ENCODE measurements at places on chromosomes 12 and 14.
A peak's percentile ranks its signal among the peaks of the same experiment; 100 is the strongest.

DNA sequence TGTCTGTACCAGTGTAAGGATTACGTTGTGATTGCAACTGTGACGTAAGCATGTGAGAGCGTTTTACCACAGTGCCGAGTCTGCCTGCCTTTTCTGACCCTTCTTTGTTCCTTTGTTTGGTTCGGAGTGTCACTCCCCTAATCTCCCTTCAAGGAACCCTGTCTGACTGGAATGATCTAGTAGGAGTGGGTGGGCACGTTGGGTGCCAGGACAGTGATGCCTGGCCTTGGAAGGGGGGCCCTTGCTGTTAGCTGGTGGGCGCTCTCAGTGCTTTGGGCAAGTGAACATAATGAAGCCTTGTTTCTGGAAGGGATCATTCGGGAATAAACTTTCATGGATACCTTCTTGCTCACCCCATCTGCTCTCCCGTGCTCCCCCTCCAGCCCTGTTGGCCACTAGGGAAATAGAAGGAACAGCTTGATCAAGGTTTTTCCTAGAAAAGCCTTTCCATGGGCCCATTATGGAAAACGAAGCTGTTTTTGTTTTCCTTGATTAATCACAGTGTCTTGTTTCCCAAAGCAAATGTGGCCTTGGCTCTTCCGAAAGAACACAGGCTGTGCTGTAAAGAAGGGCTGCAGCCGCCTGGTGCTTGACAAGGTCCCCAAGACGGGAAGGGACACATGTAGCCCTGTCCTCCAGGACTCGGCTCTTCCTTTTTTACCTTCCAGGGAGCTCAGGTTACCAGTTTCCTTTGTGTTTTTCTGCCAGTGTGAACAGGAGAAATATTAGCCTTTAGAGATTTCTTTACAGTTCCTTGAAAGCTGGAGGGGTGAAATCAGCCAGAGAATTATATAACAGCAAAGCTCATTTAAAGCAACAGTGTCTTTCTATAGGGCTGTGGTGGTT lies 215.5 kb downstream of the CRADD start:
- DNase-seq = no peak

GRCh38 chr12:58873496-58873895 lies 46.8 kb downstream of the LRIG3 start:
- no peak for DNase-seq

- no peak for DNase-seq
Observed at GRCh38 chr12:103578926-103579325, 8.1 kb upstream of the STAB2 start.

- DNase-seq = no peak
Observed at GRCh38 chr14:59846595-59846994, 24.0 kb downstream of the RTN1 start.

DNA sequence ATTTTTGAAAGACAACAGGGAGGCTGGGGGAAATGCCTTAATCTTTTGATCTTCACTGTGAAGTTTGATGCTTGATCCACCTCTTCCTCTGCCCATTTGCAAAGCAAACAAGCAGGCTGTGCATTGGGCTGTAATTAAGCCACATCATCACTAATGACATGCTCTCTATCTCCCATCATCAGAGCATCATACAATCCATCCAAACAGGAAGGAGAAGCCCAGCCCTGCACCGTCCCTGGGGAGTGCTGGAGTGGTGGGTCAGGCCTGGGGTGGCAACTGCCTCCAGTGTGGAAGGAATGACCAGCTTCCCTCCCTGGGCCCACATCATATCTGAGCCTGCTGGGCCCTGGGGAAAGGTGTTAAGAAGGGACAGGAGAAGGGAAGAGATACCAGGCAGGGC lies 6.9 kb upstream of the KRT74 start:
- no peak for DNase-seq

GRCh38 chr14:99393059-99393655 lies 87.5 kb downstream of the SETD3 start:
- no peak for DNase-seq

GRCh38 chr12:52349196-52349595 lies 18.1 kb downstream of the KRT85 start:
- DNase-seq = no peak

- DNase-seq = no peak
Observed at GRCh38 chr12:58615047-58615446, 305.3 kb downstream of the LRIG3 start.

DNA sequence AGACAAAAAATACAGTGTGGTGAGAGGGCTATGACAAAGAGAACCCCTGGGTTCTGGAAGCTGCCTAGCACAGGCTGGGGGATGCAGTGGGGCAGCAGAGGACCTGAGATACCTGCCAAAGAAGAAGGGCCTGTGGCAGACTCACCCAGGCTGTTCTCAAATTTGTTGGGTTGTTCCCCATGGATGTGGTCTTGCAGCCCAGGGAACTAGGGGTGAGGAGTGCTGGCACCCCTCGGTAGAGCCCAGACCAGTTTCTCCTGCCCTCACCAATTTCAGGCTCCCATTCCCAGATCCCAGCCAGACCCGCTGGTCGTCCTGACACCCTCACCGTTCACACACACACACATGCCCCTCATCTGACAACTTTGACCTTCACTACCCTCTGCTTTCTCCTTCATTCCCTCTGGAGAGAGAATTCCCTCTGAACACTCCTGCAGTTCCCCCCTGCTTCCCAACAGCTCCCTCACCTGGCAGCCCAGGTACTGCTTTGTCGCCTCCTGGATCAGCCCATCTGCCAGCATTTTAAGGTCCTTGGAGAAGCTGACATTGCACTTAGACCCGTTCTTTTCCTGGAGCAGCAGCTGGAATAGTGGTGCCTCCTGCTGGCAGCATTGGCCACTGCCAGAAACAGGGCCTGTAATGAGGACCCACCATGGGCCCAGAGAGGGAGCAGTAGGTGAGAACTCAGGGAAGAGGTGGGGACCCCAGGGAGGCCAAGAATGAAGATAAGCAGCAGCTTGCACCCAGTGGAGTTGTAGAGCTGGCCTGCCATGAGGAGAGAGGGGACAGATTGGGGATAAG lies 5.9 kb upstream of the GDF11 start:
- peak; percentile 85 for DNase-seq

DNA sequence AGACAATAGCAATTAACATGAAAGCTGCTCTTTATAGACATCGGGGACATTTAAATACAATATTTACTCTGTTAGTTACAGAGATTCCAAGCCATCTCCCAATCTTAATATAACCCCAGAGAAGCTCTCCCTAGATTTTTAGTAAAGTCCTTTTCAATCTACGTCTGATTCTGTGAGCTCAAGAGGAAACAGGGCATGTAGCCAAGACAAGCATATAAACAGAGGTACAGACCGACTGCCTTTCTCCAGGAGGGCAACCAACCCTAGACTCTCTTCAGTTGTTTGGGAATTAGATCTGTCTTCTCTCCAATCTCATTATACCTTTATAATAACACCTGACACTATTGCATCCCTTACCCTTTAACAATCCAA lies 57.4 kb downstream of the TMTC1 start:
- no peak for DNase-seq

GRCh38 chr14:56782711-56783110 lies 27.6 kb downstream of the OTX2 start:
- no peak for DNase-seq

Data from NT2/D1 (cell line).